ENCODE measurements at places on chromosomes 7 and 10. TPM values are rescaled to one million over a fixed set of nuclear protein-coding genes. Genes with fewer than 3 reads are reported as not detected.

Gene IL2RA
- 15.1 TPM for total RNA-seq

DNA sequence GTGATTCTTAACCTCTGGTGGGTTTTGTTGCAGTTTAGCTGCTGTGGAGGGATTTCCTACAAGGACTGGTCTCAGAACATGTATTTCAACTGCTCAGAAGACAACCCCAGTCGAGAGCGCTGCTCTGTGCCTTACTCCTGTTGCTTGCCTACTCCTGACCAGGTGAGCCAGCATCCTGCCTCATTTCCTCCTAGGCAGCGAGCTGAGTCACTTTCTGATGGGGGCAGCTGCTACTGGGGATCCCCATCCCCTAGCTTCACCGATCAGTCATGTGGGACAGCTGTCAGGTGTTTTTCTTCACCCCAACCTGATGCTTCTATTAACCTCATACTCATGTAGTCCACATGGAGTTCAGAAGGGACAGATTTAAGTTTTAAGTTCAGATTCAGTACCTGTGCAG, 21.7 kb upstream of the SMO start:
- no peak for DNase-seq

- no peak for DNase-seq
Measured at GRCh38 chr10:108544500-108545120, 1378.7 kb downstream of the XPNPEP1 start.

DNA sequence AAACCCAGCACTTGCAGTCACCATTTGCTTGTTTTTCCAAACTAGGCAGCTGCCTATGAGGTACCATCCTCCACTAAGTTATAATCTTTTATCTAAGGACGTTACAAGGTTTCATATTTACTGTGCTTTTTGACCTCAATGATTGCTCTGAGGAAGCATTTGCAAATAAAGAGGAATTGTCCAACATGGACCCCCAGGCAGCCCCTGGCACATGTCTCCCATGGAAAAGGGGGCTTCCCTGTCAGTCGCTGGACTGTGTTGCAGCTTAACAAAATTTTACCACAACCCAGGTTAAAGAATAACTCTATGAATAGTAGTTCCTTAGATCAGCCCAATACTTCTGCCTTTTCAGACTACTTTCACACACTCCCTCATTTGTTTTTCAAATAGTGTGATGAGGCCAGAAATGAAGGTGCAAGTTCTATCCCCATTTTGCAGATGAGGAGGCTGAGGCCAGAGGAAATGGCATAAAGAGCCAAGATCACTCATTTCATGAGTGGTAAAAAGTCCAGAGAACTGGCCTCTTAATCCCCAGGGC, 52.8 kb upstream of the ZPBP start:
- DNase-seq, result no peak

DNA sequence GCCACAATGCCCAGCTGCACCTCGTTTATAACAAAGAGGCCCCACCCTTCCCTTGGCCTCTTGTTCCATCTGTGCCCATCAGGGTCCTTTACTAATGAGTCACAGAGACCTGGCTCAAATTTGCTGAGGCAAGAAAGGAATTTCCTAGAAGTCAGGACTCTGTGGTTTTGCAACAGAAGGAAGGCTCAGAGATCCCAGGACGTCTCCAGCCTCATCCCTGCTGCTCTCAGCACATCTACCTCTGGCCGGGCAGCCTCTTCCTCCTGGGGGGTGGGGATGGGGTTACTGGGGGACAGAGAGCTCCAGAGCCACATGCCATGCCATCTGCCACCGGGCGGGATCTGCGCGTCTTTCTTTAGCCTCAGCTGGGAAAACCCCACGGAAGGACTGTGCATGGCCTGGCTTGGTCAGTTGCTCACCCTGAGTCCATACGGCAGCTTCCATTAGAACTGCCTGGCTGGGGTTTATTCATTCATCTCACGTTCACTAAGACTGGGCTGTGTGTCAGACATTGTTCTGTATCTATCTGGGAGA, 41.9 kb upstream of the PSMG3 start:
- DNase-seq, result no peak

DNA sequence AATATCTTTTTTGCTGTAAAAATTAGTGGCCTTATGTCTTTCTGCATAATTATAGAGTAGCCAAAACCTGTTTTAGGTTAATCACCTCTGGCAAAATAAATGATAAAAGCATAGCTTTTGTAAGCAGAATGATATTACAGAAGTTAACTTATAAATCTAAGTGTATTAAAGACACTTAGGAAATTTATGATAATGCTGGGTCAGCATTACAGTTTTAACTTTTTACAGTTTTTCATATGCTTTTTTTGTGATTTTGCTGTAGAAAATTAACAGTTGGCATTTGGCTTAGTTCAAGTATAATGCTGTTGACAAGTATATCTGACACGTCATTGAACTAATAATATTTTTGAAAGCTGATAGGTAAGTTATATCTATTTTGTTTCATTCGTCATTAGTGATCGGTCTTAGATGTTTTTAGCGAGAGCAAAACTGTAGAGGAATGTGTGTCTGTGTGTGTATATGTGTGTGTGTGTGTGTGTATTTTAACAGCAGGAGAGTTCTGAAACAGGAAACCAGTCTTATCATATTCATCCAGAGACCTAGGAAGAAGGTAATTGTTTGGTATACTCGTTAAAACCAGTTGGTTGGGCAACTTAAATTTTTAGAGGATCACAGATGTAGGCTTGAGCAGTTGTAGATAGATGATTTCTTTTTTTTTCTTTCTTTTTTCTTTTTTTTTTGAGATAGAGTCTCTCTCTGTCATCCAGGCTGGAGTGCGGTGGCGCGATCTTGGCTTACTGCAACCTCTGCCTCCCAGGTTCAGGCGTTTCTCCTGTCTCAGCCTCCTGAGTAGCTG, 15.4 kb downstream of the PTEN start:
- no peak for DNase-seq

Gene AKR1C4
- not detected for total RNA-seq

DNA sequence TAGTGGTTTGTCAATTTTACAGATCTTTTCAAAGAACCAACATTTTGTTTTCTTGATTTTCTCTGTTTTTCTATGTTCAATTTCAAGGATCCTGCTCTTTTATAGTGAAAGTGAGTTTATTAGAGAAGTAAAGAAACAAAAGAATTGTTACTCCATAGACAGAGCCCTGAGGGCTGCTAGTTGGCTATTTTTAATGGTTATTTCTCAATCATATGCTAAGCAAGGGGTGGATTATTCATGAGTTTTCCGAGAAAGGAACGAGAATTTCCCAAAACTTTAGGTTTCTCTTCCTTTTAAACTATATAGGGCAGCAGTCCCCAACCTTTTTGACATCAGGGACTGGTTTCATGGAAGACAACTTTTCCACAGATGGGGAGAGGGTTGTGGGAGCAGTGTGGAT, 165.0 kb downstream of the CCSER2 start:
- no peak for DNase-seq

Gene LIPN
- total RNA-seq, result not detected
